Activated effector memory CD4-positive, alpha-beta T cell treated with Interleukin-2 at 50 U/mL for 16 hours (primary cell): ENCODE measurements at places on chromosomes 6 and 20.

DNA sequence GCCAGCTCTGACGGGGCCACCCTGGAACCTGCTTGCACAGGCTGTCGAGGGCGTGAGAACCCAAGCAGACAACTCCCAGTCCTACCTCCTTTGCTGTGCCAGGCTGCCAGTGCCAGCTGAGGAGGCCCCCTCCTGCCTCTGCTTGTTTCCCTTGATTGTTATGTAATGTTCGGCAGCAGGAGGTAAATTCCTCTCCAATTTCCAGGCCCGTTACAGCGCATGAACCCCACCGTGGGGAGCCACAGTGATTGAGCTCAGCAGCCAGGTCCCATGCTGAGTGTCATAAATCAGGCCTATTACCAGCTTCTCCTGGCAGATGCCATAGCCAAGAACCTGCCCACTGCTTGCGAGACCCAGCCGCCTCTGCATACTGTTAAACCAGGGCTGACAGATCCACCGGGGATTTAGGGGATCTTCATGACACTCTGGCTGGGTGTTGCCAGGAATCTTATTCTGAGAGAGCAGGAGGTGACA is 320.5 kb downstream of the DHX35 start:
- DNase-seq, result no peak

GRCh38 chr6:2913621-2914317 is 10.7 kb upstream of the SERPINB9 start:
- DNase-seq, result no peak

- no peak for DNase-seq
Measured at GRCh38 chr20:62734881-62735280, 26.2 kb downstream of the NTSR1 start.

DNA sequence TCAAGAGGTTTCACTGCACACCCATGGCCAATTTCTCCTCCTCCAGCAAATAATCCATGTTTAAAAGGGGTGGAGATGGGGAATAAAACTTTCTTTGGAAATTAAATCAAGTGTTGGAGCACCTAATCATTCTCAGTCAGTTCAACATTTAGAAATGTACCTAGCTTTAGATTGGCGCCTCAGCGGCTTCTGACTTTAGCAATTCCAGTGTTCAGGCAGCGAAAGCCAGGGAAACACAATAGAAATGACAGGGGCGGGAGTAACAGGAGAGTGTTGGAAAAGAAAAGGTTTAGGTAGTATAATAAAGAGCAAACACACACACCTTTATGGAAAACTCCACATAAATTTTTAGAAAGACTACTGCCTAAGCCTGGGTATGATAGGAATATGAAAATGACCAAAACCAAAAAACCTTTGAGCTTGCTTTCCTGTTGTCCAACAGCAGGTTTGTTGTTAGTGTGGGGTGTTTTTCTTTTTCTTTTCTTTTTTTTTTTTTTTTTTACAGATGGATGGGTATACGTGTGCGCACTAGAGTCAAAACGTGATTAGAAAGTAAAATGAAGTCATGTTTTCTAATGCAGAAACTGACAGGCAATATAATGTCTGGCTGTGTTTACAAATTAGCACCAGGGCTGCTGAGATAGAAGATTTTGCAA is 7.7 kb downstream of the TFAP2A start:
- DNase-seq, result no peak

- no peak for DNase-seq
Measured at GRCh38 chr6:8006208-8006607, 58.0 kb downstream of the BLOC1S5 start.

DNA sequence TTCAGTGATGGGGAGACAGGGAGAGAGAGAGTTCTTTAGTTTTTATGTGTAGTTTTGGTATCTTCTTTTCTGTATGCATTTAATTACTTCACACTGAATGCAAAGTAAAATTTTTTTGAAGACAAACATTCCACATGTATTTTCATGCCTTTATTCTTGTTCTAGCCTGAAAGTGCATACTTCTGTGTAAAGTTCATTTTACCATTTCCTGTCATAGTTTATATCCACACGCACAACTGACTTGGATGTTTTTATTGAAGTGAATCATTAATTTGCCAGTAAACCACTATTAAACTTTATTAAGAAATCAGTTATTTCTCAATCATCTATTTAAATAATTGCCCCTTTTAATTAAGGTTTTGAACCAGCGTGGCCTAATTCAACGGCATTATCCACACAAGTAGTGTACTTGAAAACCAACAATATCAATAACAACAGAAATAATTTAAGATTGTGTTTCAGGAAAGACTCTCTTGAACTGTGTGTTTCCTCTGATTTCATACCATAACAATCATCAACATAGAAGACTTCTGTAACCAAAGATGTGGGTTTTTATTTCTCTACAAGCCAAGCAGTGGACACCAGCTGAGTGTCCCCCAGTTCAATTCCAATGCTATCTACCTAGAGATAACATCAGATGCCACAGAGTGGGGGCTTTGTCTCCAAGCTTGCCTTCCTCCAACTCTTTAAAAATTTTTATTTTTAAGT is 512.7 kb upstream of the JAG1 start:
- DNase-seq, result no peak

- no peak for DNase-seq
Measured at GRCh38 chr6:109875973-109876372, 102.1 kb upstream of the GPR6 start.
